Dorsolateral prefrontal cortex (tissue), 122 donors: ENCODE measurements at places on chromosomes 3 and 15.

GRCh38 chr3:13019243-13020095 is 53.8 kb downstream of the IQSEC1 start:
- DNase-seq, result no peak

- no peak for DNase-seq
Measured at GRCh38 chr15:97072545-97072944, 742.0 kb downstream of the NR2F2 start.

- DNase-seq, result no peak
Measured at GRCh38 chr3:98058244-98058960, 23.3 kb upstream of the GABRR3 start.

- no peak for DNase-seq
Measured at GRCh38 chr3:13780432-13781176, 99.3 kb downstream of the WNT7A start.

DNA sequence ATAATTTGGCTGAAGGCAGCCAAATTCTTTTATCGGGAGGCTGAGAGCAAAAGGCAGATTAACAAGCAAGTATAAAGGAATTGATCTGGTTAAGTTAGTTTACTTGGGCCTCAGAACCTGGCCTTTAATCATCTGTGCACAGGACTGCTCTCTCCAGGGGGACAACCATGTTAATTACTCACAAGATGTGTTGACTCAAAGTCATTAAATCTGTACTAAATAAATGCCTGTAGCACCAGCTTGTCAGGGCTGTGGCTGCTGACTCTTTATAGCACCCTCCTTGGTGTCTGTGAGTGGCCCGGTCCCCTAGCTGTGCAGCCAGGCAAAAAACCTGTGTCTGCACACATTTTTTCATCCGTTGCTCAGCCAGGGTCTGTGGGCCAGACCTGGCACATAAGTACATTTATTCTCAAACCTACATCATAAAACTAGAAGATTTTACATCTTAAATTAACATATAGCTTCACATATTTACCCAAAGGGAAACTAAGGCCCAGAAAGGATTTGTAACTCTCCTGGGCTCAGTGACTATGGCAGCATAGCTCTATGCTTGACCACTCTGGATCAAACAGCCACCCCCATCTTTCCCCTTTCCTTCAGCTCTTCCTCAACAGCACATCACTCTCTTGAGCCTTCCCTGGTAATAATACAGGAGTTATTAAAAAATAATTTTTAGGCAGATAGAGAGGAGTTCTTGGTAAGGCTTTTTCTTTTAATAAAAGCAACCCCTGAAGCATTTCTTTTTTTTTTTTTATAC is 51.4 kb downstream of the NCEH1 start:
- no peak for DNase-seq

- DNase-seq, result no peak
Measured at GRCh38 chr3:25604107-25604805, 60.5 kb downstream of the TOP2B start.

DNA sequence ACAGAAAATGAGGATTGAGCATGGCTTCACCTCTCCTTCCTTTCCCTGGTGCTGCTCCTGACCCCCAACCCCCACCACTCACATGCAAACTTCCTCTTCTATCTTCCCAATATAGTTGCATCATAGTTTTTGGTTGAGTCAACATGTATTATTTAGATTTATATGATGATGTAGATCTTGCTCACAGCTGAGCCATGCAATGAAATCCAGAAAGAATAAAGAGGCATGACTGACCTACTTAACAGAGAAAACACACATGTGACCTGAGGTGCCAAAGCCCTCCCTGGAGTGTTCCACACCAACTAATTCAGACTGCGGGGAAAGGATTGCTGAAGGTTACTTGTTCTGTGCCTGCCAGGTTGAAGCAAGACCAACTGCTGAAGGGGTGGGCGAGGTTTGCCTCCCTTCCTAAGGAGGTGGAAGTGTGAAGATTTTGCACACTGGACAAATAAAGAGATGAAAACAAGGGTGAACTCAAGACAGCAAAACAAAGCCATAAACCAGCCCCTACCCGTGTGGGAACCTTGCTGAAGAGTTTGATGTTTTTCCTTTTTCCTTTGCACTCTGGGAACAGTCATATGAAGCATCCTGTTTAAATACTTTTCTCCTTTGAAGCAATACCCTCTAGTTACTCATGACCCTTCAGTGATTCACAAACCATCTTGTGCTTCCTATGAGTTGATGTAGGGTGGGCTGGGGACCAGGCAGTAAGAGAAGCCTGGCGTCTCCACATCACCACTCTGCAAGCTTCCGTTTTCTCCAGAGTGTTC is 155.2 kb upstream of the UBE2E1 start:
- DNase-seq, result no peak

DNA sequence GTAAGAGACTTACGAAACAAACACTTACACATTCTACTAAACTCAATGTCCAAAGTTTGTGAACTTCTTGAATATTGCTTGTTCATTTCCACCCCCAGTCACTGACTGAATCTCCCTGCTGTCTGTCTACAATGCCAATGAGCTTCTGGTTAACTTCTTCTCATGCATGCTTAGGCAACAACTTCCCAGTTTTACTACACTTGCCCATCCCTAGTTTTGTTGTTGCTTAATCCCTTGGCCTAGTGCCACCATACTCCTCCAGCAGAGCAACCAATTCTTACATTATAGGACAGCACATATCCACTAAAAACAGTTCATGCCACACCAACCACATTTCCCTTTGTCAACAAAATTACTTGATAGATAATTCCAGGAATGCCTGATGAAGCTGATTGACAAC is 40.9 kb upstream of the CCR2 start:
- no peak for DNase-seq

- no peak for DNase-seq
Measured at GRCh38 chr3:132083583-132084279, 48.9 kb upstream of the CPNE4 start.

DNA sequence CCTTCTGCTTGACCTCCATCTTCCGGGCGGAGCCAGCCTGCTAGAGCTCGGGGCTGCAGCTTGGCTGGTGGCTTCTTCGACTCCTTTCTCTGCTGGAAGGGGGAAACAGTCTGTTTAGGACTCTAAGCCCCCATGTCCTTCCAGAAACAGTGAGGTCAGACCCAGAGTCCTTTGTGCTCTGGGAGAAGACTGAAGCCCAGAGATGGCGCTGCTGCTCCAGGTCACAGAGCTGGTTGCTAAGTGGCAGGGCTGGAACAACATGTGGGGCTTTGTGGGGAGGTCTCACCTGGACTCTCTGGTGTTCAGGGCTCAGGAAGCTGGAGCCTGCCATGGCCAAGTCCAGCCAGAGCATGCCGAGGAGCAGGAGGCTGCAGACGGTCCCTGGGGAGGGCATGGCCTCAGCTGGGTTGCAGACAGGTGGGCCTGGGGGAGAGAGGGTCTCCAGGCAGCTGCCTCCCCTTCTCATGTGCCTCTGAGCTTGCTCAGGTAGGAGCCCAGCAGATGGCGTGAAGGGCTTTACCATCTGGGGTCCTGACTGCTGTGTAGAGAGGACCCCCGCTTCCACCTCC is 2.9 kb downstream of the GHRL start:
- no peak for DNase-seq

DNA sequence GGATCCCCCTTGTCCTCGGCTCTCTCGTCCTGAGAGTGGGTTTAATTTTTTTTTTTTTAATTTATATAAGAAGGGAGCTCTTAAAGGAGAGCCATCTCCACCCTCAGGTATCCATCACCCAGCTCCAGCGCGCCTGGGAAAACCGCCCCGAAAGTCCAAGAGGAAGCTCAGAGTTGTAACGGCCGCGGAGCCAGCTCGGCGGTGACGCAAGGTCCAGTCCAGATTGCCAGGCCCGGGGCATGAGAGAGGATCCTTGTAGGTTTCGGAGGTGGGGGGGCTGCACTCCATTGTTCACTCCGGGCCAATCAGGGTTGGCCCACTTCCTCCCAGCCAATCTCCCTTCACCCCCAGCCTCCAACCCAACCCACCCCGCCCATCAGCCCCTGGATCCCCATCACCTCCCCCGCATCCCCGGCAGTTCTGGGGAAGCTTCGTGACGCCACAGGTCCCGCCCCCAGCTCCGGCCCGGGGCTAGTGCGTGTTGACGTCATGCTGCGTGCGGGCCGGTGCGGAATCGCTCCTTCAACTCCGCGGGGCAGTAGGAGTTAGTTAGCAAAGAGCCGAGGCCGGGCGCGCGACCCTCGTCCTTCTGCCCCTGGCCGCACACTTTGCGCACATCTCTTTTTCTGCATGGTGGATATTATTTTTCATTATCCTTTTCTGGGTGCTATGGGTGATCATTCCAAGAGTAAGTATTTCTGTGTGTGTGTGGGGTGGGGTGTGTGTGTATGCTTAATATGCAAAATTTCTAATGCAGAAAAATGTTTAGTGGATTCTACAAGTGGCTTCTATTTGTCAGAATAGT is at the start of gene ISL2:
ISL2 (plus strand) TSS at position 520 of the 805 bp plus-strand sequence; CDS start at position 631, 111 bp downstream.
- peak; percentile 69 for DNase-seq

- no peak for DNase-seq
Measured at GRCh38 chr3:161291191-161291901, 70.2 kb downstream of the NMD3 start.

- peak; percentile 65 for DNase-seq
Measured at GRCh38 chr15:74245342-74245931, 9.3 kb downstream of the CCDC33 start.

GRCh38 chr3:23953523-23953922 is 8.4 kb downstream of the NR1D2 start:
- no peak for DNase-seq

- DNase-seq, result no peak
Measured at GRCh38 chr15:51356983-51357382, 15.5 kb downstream of the GLDN start.

GRCh38 chr3:173351886-173352285 is 45.7 kb upstream of the NLGN1 start:
- DNase-seq, result no peak

DNA sequence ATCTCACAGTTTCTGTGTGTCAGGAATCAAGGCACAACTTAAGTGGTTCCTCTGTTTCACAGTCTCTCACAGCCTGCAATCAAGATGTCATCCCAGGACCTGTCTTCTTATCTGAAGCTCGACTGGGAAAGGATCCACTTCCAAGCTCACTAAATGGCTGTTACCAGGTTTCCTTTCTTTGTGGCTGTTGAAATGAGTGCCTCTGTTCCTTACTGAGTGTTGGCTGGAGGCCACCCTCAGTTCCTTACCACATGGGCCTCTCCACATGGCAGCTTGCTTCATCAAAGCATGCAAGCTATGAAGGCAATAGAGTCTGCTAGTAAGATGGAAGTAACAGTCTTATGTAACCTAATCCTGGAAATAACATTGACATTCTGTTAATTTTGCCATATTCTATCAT is 174.0 kb downstream of the ERC2 start:
- no peak for DNase-seq

GRCh38 chr3:38313695-38314094 is 31.6 kb downstream of the SLC22A14 start:
- no peak for DNase-seq

DNA sequence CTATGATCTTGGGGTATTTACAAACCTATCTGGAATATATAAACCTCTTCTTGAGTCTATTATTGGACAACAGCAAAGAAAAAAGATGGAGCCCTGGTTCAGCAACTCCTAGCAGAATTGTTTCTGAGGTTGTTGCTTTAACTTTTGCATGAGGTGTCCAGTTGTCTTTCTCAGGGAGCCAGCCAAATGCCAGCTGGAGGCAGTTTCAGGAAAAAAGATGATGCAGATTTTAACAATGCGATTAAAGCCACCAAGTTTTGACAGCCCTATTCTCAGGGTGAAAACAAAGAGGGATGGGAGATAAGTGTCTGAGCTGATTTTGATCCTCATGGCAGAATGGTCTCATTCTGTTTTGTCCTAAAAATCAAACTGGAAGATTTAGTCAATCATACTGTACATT is 181.6 kb upstream of the RASGRP1 start:
- no peak for DNase-seq

DNA sequence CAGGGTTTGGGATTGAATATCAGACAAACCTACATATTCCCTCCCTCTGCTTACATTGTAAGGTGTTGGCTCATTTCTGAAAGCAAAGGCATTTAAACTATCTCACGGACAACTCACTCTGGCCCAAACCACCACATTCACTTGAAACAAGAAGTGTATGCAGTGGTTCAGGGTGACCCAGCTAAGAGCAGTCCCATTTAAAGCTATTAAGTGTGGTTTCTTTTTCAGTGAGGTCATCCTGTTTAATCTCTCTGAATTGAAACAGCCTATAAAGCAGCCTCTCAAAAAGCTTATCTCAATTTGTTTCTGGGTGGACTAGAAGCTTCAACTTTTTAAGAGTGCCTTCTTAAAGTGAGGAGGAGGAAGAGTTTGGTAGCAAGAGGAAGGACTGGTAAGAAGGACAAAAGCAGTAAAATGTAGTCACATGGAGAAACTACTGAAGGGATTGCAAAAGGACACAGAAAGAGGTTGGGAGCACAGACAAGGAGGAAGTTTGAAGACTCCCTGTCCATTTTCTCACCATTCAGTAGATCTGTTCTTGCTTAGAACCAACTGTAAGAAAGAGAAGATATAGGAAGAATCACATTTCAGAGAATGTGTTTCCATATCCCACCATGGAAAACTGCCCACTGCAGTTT is 151.6 kb downstream of the TMCO5A start:
- no peak for DNase-seq

DNA sequence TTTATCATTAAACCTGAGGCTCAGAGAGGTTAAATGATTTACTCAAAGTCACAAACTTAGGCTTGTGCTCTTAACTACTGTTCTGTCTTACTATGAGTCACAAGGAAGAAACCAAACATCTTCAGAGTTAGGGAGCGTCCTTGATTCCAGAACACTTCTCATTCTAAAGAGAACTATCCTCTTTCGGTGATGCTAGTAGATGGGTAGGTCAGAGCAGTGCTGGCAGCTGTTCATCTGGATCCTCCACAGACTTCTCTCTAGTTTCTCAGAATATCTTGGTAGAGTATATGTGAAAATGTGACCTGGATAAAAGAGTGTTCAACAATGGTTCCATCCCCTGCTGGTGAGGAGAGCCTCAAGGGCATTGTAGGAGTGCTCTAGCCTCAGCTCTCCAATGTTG is 3.3 kb downstream of the ARL6IP5 start:
- no peak for DNase-seq

DNA sequence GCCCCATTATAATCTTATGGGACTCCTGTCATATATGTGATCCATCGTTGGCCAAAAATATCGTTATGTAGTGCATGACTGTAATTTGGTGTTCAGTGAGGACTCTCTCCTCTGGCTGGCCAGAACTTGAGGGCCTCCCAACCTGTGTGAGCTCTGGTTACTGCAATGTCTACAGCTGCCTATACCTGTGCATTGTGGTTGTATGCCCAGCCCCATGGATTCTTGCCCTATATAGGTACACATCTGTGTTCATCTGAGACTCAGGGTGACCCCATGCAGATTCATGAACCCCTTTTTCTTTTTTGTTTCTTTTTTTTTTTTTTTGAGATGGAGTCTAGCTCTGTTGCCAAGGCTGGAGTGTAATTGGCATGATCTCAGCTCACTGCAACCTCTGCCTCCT is 32.6 kb upstream of the KLF13 start:
- peak; percentile 18 for DNase-seq

- no peak for DNase-seq
Measured at GRCh38 chr3:66133853-66134445, 86.9 kb upstream of the SLC25A26 start.

DNA sequence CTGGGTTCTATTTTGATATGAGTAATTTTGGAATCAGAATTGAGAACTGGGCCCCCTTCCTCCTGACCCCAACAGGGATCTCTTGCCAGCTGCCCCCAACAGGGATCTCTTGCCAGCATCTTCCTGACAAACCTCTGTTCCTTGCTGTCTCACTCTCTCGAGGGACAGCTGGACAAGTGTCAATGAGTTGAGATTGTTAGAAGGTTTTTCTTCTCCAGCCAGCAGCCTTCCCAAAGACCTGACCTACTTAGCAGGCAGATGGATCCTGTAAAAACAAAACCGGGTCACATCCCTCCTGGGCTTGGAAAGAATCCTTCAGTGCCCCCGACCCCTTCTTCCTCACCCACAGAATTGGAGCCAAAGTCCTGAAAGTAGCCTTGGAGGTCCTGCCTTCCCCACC is 21.6 kb downstream of the LIMD1 start:
- DNase-seq, result no peak
